Right atrium auricular region (tissue), 2 donors: ENCODE measurements at places on chromosomes 11 and 22. TPM values are rescaled to one million over a fixed set of nuclear protein-coding genes. Genes with fewer than 3 reads are reported as not detected.

DNA sequence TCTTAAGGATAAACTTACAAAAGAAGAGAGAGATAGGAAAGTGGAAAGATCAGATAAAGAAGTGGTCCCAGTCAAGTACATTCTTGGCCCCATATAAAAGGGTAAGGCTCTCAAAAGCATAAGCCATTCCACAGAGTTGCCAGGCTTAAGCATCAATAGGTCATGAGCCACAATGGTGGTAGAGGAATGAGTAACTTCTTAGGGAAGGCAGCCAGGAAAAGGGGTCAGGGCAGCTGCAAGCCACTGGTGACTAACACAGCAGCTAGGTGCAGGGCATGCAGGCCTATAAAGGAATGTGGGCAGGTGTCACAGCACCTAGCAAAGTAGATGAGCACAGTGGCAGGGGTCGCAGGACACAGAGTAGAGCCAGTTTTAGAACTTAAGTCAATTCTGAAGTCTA, 302.6 kb upstream of the FAT3 start:
- no peak for DNase-seq

DNA sequence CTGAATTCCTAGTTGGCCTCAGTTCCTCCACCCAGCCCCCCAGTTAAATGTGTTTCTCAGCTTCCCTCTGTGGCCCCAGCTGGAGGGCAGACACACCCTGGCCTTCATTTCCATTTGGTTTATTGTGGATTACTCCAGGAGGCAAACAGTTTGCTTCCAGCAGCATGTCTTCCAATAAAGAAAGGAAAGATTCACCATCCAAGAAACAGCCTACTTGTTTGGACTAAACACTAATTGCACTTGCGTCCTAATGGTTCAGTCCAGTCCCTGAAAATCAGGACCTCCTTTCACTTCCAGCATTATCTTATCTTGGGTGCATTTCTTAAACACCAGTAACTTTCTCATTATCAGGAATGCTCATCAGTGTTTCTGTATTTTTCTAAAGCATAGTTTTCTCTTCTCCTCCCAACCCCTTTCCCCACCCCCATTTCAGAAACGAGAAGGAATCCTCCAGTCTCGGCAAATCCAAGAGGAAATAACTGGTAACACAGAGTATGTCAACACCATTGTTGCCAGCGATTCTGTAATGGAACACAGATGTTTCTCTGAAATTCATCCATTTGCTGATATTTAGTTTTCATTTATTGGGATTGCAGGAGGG, 130.9 kb downstream of the PARVA start:
- DNase-seq, result no peak

DNA sequence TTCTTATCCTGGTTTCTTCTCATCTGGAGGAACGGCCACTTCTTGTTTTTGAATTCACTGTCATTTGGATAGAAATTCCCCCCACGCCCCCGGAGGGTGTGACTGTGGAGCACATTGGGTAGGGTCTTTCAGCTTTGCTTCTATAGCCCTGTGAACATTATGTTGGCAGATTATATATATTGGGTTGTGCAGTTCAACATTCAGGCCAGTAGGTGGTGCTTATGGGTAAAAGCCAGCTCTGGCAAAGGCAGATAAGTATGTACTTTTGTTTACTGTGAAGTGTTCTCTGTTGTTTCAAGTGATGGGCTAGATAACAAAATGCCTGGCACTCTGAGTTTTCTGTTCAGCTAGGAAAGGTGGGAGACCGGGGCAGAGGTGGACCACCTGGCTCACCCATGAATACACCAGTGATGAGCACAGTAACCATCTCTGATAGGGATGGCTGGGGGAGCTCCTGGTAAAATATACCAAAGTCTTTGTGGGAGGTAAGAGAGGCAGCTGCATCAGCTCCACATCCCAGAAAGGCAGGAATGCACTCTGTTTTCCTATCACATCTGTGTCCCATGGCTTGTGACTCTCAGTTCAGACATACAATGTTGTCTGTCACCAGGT, 1348.2 kb upstream of the RAG2 start:
- no peak for DNase-seq

GRCh38 chr22:44195189-44195871, 14.6 kb downstream of the PARVG start:
- no peak for DNase-seq

GRCh38 chr11:83192606-83193245, 786 bp upstream of the ANKRD42 start:
- no peak for DNase-seq

DNA sequence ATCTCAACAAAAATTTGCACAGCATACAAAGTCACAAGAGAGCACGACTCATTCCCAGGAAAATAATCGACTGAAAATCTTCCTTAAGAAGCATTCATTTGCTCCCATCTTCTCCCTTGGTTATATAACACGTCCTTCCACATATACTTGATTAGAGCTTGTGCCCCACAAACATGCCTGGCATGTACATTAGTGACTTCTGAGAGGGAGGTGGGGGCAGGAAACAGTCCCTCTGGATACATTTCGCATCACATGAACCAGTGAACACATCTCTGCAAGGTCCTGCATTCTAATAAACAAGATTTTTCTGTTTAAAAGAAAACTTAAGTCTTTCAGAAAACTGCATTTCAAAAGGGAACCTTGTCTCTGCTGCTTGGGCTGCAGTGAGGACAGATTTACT, 54.1 kb upstream of the IGLL5 start:
- DNase-seq, result no peak

DNA sequence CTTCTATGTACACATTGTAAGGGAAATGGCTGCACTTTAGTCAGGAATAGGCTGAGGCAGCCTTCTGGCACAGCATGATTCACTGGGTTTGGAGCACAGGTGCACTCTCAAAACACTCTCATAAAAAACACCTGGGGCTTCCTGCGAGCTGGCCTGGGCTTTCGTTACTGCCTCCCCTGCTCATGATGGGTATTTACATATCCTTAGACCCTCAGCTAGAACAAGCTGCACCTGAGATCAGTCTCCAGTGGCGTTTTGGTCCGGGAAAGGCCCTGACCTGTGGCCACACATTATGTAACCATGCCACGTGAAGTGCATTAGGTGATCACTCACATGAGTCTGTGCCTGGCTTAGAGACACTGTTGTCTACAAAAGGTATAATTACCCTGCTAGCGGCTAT, 321.7 kb downstream of the TMEM135 start:
- DNase-seq, result no peak

- DNase-seq, result no peak
Observed at GRCh38 chr11:34651551-34651950, 30.7 kb downstream of the EHF start.

GRCh38 chr11:96147906-96148486, 195.0 kb downstream of the MAML2 start:
- DNase-seq, result no peak

GRCh38 chr11:80843266-80843974, 1402.6 kb upstream of the TENM4 start:
- DNase-seq, result no peak

GRCh38 chr22:38243007-38243765, 29.6 kb downstream of the TMEM184B start:
- DNase-seq, result no peak

DNA sequence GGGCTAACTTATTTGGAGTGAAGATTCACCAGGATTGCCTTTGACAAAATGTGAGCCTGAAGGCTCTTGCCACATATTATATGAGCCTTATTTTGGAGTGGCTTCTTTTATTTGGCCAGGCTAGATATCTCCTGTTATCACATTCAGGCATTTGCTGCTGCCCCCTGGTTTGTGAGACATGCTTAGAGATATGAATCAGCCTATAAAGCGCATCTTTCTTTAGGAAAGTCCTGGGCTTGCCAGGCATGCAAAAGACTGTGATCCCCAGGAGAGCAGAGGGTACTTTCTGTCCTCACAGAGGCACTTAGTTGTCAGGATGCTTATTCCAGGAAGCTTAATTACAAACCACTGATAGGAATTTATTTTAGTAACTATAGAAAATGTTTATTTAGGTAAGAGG, 333.3 kb downstream of the FAT3 start:
- no peak for DNase-seq

GRCh38 chr11:36421546-36422155, 88.4 kb downstream of the TRAF6 start:
- DNase-seq, result no peak

DNA sequence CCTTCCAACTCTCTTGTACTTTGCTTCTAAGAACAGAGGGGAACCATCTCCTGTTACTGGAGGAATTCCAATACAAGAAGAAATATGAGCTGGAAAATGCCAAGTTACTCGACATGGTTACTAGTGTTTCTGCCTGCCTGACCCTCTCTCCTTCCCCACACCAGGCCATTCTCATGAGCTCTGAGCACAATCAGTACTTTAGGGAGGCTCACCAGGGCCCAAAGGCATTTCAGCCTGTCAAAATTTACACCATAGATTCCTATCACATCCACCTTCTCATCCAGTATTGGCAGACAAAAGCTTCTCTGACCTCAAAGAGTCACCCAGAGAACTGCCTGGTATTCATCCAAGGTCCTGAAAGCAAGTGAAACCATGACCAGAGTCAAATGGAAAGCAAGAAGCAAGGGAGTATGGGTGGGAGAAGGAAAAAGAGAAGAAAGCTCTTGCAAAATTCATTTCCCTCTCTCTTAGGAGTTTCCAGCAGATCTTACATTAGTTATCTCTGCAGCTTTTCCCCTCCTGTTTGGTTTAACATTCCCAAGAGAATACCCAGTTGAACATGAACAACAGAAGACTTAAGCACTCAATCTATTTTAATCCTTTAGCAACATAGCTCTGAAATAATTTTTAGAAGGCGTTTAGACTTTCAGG, 58.7 kb upstream of the NCAM1 start:
- DNase-seq, result no peak

GRCh38 chr11:32830413-32830738, 649 bp downstream of the PRRG4 start:
- no peak for DNase-seq

GRCh38 chr22:47630741-47631534, 868.5 kb downstream of the TBC1D22A start:
- peak; percentile 28 for DNase-seq

DNA sequence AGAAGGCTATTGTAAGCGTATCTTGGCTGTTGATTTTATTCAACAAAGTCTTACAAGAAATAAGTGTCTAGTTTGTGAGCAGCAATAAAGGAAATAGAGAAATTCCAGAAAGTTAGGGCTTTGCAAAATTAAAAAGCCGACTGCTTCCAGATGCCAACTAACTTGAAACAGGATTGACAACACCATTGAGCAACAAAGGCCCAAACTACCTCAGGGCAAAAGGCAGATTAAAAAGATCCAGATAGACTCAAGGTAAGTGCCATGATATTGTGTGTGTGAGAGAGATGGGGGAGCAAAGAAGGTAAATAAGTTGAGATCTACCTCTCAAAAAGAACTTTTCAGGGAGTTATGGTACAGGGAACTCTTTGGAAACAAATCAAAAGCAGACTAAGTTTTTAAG, 49.1 kb downstream of the PARVG start:
- DNase-seq, result no peak

GRCh38 chr11:121575250-121575962, 122.6 kb upstream of the SORL1-AS1 start:
- DNase-seq, result peak; percentile 94

DNA sequence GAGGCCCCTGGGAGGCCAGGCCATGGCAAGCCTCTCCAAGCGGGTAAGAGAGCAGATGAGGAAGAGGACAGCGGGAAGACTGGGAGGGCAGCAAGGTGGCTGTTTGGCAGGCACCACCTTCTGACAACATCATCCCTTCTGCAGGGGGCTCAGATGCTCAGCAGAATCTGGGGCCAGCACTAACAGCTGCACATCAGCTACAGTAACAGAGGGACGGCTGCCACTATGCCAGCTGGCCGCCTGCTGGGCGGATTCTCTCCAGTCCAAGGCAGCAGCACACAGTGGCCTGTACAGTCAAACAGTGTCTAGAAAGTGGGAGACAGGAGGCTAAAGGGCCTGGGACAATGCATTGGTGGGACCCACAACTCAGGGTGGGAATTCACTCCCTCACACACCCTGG, 10.7 kb upstream of the TXN2 start:
- no peak for DNase-seq

ISX gene
- not detected for total RNA-seq

STK33 gene
- 16.4 TPM for total RNA-seq

UQCC3 gene
- total RNA-seq, result 5.0 TPM

GAL3ST1 gene
- total RNA-seq, result 0.33 TPM

SCO2 gene
- total RNA-seq, result not detected

BTG4 gene
- not detected for total RNA-seq

TIGD3 gene
- not detected for total RNA-seq

DEUP1 gene
- total RNA-seq, result not detected

WNT7B gene
- total RNA-seq, result 0.19 TPM

ABTB2 gene
- 27.0 TPM for total RNA-seq

QSER1 gene
- 23.7 TPM for total RNA-seq

OR10A6 gene
- total RNA-seq, result not detected

DUSP8 gene
- 4.4 TPM for total RNA-seq
